ENCODE measurements at places on chromosomes 2 and 18. TPM values are rescaled to one million over a fixed set of nuclear protein-coding genes. Genes with fewer than 3 reads are reported as not detected.

The C2orf72 gene
- 7.5 TPM for total RNA-seq

The MAP2 gene
- 1.5 TPM for total RNA-seq

The SLC30A3 gene
- total RNA-seq = 3.4 TPM

The HOXD13 gene
- total RNA-seq = 0.18 TPM

The PTPRM gene
- total RNA-seq = 34.5 TPM

The GAREM2 gene
- 7.4 TPM for total RNA-seq

The PID1 gene
- total RNA-seq = 4.1 TPM

The SERPINB3 gene
- 0.06 TPM for total RNA-seq

The SLC4A5 gene
- total RNA-seq = 0.29 TPM

The RNPEPL1 gene
- total RNA-seq = 62.0 TPM

The FAM228A gene
- total RNA-seq = not detected

The PAX8 gene
- total RNA-seq = 0.98 TPM

The NYAP2 gene
- total RNA-seq = not detected

The SIX3 gene
- 4.1 TPM for total RNA-seq

The POTEC gene
- total RNA-seq = not detected

The RNF144A gene
- total RNA-seq = 8.9 TPM

The SERTAD2 gene
- total RNA-seq = 9.8 TPM

The SYT4 gene
- total RNA-seq = not detected

The CIB4 gene
- not detected for total RNA-seq

The FBXO36 gene
- total RNA-seq = 0.93 TPM

The FBXO41 gene
- 4.7 TPM for total RNA-seq

The CFAP221 gene
- total RNA-seq = 0.14 TPM

The TACR1 gene
- total RNA-seq = 0.03 TPM

The DCTN1 gene
- 141 TPM for total RNA-seq

The AGXT gene
- not detected for total RNA-seq

The AKAIN1 gene
- not detected for total RNA-seq

The C1QL2 gene
- 0.31 TPM for total RNA-seq

The PREB gene
- 57.7 TPM for total RNA-seq

The CHRNG gene
- total RNA-seq = not detected

The LYPD1 gene
- total RNA-seq = 17.1 TPM

The TRIM54 gene
- total RNA-seq = 1.2 TPM

The TXNDC2 gene
- total RNA-seq = 0.06 TPM

The DNAJC5G gene
- not detected for total RNA-seq

The KIAA2012 gene
- not detected for total RNA-seq

The OSR1 gene
- 9.7 TPM for total RNA-seq

The USP40 gene
- 22.5 TPM for total RNA-seq

The TMEM214 gene
- 65.2 TPM for total RNA-seq

The RNMT gene
- 17.2 TPM for total RNA-seq

All from A549 treated with AZD2906 at 1 μM for 4 hours (cell line).